Stimulated activated CD8-positive, alpha-beta memory T cell treated with anti-CD3 and anti-CD28 coated beads, Interleukin-15, amount 100 ng/mL, for 4 hours (primary cell): ENCODE measurements at places on chromosomes 5 and 9.

- no peak for DNase-seq
Observed at GRCh38 chr5:58462154-58462553, 2.3 kb upstream of the PLK2 start.

GRCh38 chr9:69963803-69964202 is 79.8 kb upstream of the MAMDC2 start:
- DNase-seq = no peak

GRCh38 chr5:65334077-65334476 is 147.6 kb downstream of the ADAMTS6 start:
- no peak for DNase-seq

DNA sequence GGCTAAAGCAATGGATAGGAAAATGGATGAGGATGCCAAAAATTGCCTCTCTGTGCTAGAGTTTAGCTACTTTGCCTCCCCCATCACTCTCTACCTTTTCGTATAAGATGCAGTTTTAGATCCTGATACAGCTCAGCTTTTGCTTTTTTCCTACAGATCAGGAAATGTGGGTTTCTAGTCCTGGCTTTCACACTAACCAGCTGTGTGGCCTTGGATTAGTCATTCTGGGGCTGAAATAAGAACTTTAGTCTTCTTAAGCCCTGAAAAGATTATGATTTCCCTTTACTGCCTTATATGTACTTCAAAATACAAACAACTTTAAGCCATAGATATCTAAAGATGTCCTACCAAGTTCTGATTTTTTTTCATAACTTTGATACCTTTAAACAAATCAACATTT is 116.4 kb downstream of the BAAT start:
- DNase-seq = no peak

DNA sequence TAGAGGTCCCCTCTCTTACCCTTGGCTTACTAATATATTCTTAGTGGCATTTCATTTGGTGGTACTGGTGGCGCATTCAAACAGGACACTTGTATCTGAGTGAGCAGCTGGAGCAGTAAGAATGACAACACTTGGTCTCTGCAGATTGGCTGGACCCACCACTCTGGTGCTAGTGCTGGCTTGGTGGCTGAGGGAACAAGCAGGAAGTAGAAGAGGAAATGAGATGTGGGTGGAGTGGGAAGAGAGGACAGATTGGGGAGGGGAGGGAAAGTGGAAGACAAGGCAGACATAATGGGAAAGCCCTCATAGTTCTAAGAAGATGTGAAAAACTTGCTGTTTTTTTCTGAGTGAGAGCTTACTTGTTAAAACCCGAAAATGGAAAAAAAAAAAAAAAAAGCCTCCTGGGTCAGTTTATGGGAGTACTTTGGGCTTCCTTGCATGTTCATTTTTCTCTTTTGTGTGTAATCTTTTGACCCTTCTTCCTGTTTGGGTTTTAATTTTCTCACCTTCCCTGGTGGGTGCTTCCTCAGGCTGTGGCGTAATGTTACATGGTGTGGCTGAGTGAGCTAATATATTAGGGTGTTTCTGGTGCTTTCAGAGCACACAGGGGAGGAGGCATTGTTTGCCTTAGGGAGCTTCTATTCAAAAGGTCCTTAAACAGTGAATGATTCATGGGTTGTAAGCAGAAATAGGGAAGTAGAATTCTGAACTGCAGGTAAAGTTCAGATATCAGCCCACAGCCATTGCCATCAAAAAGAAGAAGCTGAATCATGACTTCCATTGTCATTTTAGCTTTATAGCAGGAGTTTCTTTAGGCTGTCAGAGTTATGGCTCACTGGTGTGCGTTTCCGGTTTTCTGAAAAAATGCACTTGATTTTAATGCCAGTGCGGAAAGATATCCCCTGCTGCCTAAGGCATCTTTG is 52.3 kb downstream of the TLE4 start:
- peak; percentile 7 for DNase-seq

DNA sequence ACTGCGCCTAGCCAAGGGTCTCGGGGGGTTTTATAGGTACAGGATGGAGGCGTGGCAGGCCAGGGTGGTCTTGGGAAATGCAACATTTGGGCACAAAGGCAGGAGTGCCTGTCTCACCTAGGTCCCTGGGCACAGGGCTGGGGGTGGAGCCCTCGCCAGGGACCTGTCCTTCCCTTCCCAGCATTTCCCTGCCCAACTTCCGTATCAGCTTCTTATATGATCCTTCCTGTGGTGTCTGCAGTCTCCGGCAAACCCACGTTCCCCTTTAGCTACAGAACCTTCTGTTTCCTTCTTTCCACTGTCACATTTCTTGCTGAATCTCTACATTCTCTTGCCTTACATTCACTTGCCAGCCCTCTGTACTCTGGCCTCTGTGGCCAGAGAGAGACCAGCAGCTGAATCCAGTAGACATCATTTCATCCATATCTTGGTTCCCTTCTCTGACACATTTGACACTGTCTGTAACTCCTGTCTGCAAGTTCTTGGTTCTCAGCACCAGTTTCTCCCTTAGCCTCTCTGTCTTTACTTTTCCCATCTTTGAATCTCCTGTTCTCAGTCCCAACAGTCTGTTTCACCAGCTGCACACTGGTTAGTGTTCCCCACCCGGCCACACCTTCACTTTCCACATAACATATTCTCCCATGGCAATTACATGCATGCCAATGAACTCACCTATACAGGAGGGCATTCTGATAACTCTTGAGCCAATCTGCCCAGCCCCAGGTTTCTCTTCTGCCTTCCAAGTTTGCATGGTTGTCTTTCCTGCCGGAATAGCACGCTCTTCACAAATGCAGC is 134.7 kb upstream of the ZNF608 start:
- no peak for DNase-seq

- DNase-seq = no peak
Observed at GRCh38 chr5:389197-389821, 53.7 kb upstream of the EXOC3 start.

DNA sequence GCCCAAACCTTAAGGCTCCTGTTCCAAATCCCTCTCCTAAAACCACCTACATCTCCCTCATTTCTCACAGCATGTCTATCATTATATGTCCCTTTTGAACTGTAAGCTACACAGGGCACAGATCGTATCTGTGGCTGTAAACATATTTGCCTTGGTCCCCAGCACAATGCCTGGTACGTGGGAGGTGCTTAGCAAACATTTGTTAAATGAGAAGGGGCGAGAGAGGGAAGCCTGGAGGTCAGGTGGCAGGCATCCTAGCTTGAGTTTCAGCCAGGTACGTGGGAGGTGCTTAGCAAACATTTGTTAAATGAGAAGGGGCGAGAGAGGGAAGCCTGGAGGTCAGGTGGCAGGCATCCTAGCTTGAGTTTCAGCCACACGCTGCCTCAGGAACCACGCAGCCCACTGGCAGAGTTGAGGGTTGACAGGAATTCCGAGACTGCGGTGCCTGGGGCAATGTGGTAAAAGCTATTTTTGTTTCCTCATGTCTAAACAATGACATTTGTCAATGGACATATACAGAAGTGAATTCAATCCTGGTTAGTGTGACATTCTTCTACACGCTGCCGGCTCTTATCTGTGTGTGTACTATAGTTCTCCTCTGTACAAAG is 113.6 kb downstream of the EFNA5 start:
- no peak for DNase-seq

DNA sequence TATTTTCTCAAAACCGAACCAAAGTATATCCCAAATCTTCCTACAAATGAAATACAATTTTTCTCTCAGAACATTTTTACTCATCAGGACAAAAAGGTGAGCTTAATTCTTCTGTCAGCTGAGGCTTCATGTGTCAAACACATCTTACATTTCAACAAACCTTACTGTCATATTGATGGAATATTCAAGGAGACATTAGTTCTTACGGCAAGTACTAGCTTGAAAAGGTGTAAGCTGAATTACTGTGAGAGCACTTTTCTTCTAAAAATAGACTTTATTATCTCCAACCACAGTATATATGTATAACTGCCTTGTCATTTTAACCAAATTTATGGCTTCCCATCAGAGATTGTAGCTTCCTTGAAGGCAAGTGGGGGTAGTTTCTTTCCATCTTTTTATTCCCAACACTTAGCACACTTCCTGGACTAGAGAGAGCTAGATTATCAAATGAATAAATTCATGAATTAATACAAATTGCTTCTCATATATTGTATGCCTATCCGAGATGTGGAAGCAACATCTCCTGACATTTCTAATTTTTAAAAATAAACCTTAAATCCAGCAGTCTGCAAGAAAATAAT is 822.7 kb upstream of the DMAC1 start:
- no peak for DNase-seq

DNA sequence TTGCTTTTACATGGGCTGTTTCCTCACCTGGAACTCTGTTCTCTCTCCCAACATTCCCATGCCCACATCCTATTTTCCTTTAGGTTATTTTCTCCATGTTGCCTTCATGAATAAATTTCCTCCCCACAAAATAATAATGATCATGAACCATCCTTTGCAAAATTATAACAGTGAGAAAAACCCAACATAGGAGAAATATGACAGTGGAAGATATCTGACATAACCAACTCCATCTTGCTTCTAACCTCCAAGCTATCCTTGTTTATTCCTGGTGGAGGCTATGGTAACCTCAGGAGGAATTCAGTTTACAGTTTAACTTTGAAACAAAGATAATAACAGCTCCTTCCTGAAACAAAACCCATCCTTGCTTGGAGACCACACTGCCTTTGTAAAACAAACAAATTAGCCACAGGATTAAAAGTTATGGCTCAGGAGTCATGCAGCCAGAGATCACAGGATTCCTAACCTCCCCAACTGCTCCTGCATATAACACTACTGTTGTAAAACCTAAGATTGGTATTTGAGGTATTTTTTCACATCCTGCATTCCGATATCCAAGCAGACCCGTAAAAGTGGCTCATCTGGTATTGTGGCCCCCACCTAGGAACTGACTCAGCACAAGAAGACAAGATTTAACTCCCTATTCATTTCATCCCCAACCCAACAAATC is 212.4 kb downstream of the TRIM32 start:
- DNase-seq = no peak

GRCh38 chr9:28207657-28208056 is 634.4 kb upstream of the C9orf72 start:
- DNase-seq = no peak

DNA sequence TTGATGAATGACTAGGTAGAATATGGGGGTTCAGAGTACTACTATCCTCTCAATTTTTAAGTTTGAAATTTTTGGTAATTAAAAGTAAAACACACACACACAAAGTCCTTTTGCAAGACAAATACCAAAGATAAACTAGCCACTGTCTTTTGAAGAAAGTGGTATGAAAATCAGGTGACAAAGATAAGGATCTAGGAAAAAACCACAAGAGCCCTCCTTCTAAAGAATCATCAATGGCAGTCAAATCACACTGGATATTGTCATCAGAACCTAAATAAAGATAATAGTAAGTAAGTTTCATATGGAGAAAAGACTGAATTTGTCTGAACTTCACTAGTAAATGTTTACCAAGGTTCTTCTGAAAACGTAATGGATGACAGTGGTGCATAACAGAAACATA is 30.5 kb upstream of the HK3 start:
- DNase-seq = no peak

- DNase-seq = no peak
Observed at GRCh38 chr5:86880344-86880743, 262.6 kb downstream of the COX7C start.

DNA sequence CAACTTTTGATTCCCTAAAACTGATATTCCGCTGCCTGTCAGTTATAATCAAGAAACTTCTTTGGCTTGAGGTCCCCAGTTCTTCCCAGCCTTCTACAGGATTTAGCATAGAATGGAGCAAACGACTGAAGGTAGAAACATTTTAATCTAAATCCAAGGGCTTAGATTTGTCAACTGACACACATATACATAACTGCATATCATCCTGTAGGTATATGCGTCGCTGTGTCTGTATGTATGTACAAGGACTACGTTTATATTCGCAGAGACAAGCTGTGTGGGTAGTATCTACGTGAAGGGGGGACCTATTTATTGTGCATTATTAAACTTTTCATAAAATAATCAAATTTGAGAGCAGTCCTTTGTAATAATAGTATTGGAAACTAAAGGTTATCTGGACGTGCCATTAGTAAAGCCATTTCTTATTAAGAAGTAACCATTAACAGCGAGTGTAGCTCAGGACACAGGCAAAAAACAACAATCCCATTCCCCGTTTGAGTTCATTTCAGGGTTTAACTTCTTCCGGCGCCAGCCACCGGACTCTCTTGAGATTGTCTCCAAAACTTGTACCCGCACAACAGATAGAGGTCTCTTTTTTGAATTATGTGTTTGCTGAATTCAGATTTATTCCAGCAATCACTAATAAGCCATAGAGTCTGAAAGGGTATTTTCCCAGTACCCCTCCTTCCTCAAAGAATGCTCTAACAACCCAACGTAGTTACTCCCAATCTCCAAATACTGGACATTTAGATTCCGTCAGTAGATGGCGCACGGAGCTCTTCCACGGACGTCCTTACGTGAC is 2.1 kb upstream of the MLLT3 start:
- DNase-seq = no peak

DNA sequence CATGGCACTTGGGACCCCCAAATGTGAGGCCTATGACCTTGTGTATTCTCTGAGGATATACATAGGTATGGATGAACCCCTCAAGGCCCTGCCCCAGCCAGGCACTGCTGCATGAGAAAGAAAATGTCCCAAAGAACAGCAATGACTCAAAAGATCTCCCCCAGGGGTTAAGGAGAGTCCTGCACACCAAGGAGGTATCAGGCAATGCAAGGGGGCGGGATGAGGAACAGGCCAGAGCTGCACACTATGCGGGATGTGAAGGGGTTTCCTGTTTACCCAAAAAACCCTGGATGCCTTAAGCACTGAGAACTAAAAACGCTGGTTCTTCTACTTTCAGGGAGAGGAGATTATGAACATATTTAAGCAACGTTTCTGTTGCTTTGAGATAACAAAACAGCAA is 3.4 kb downstream of the RAPGEF1 start:
- DNase-seq = no peak

GRCh38 chr5:90982576-90982975 is 400.5 kb downstream of the ARRDC3 start:
- DNase-seq = no peak

- DNase-seq = no peak
Observed at GRCh38 chr5:15034379-15034778, 162.8 kb upstream of the ANKH start.

- DNase-seq = no peak
Observed at GRCh38 chr5:65268525-65268924, 213.2 kb downstream of the ADAMTS6 start.

- DNase-seq = no peak
Observed at GRCh38 chr5:41413074-41413473, 97.3 kb downstream of the PLCXD3 start.
